ENCODE measurements at places on chromosomes 7 and 10. TPM values are rescaled to one million over a fixed set of nuclear protein-coding genes. Genes with fewer than 3 reads are reported as not detected.

GRCh38 chr10:127115100-127115499, 81.3 kb downstream of the INSYN2A start:
- no peak for DNase-seq

GRCh38 chr7:78224923-78225322, 426.4 kb downstream of the PHTF2 start:
- no peak for DNase-seq

DRGX gene
- polyA plus RNA-seq, result 0.10 TPM

LRRD1 gene
- polyA plus RNA-seq, result not detected

MYPN gene
- polyA plus RNA-seq, result 0.02 TPM

- no peak for DNase-seq
Measured at GRCh38 chr10:3499120-3499519, 285.9 kb downstream of the KLF6 start.

DNA sequence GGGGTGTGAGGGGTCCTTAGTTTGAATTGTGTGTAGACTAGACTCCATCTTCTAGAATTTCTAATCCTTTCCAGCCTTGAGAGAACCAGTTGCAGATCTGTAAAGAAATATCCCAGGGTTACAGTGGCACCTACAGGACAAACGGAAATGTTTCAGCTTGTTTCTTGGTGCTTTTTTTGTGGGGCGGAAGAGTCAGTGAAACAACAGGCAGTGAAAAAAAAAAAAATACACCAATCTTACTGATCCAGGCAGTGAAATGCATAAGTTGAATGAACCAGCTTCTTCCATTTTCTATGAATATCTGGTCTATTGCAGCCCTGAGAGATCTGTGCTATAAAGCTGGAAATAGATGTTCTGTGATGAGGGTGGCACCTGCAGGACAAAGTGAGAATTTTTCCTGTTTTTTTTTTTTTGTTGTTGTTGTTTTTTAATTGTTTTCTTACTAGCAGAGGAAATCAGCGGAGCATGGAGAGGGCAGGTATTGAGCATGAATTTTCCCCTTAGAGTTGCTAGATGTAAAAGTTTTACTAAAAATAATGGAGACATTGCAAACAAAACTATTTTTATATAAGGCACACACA, 81.9 kb upstream of the DYNC1I1 start:
- peak; percentile 35 for DNase-seq

SRRM3 gene
- polyA plus RNA-seq, result 0.71 TPM

PLEKHS1 gene
- 9.3 TPM for polyA plus RNA-seq

- DNase-seq, result no peak
Measured at GRCh38 chr7:98278408-98278807, 3.1 kb upstream of the BRI3 start.

ITGA8 gene
- polyA plus RNA-seq, result 4.7 TPM

DNA sequence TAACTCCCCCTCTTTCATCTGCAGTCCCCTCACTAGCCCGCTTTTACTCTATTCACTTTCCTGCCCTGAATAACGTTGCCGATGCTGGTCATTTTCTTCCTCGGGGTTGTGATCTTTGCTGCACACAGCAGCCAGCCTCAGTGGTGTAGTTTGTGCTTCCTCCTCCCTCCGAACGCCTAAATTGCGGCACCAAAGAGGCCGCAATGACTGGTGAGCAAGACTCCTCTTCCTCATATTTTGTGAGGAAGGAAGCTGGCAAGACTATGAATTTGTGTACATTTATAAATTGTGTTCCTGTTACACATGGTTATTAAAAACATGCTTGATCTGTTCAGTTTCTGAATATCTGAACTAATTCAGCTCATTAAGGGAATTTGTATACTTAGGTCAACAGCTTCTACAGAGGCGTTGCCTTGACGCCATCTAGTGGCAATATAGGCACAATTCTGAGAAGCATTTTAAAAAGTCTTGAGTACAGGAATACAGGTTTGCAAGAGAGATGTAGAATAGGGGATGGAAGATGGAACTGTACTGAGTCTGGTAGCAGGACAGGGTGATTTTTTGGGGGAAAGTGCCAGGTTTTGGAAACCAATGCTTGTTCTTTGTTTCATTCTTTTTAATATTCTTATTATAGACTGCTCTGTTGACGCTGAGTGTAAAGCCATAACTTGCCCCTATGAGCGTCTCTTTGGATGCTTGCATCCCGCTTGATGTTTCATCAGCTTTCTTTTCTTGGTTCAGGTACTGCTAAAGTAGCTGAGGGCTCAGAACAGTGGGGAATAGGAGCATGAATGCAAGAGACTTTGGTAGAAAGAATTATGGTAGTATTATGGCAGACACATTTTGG, 4.1 kb upstream of the TAS2R5 start:
- no peak for DNase-seq
